ENCODE measurements at places on chromosomes 3 and 15.
A peak's percentile ranks its signal among the peaks of the same experiment; 100 is the strongest.

GRCh38 chr3:12743583-12743982 is 15.5 kb downstream of the TMEM40 start:
- no peak for DNase-seq

DNA sequence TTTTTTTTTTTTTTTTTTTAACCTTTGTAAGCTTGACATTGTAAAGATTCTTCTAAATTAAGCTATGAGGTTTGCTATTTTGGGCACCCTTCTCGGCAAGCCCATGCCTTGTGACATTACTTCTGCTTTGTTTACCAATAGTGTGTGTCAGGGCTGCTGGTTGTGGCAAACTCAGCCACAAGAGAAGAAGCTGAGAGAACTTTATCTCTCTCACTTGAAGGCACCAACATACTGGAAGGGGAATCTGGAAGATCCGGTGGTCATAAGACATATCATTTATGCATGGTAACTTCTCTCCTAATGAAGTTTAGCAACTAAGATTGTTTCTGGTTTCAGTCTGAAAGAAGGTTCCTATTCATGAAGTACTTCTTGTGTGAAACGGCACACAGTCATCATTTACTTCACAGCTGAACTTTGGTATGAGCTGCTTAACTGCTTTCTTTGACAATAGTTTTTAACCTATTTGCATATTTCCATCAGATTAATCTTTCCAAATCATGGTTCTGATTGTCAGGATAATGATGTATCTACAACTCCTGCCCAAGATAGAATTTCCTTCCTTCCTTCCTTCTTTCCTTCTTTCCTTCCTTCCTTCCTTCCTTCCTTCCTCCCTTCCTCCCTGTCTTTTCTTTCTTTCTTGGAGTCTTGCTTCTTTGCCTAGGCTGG is 189.3 kb downstream of the NFKBIZ start:
- no peak for DNase-seq

DNA sequence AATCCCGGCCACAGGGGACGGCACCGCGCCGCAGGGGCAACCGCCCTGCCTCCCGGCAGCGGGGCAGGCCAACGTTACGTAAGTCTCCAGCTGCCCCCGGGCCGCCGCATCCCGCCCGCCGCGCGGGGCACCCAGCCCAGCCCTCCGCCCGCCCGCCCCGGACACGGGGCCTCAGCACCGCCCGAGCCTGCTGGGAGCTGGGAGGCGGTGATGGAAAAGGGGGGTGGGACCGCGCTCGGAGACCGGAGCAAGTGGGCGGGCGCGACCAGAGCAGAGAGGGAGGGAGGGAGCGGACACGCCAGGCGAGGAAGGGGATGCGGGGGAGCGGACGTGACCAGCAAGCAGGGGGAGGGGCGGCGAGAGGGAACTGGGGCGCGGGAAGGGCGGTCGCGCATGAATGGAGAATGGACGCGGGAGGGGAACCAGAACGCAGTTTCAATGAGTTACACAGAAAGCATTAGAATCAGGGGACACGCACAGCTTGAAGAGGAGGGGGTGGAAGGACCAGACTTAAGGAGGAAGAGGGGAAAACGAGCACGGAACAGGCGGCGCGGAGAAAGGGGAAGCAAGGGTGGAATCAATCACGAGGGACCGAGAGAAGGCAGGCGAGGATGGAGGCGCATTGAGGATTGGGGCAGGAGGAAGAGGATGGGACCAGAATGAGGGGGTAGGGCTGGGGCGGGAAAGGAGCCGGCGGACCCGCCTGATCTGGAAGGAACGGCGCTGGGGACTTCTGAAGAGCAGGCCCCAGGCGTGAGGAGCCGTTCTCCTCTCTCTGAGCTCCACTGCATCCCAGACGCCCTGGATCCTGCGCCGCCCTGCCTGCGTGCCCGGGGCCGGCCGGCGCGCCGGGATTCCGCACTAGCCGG is 559 bp downstream of the PKM start:
- DNase-seq: peak; percentile 58

- no peak for DNase-seq
Measured at GRCh38 chr3:186038360-186038759, 70.5 kb downstream of the ETV5 start.

Measured in T-helper 17 cell (primary cell).